Heart left ventricle (tissue), 16 donors: ENCODE measurements at places on chromosomes 1 and 21. TPM values are rescaled to one million over a fixed set of nuclear protein-coding genes. Genes with fewer than 3 reads are reported as not detected.

HNRNPCL2 gene
- total RNA-seq = not detected

PDZK1IP1 gene
- total RNA-seq = 0.56 TPM

ACKR1 gene
- 8.8 TPM for total RNA-seq

C2CD4D gene
- 0.28 TPM for total RNA-seq
